ENCODE measurements at places on chromosomes 4 and X.

GRCh38 chr4:1939664-1940509 lies 68.7 kb downstream of the NSD2 start:
- DNase-seq = no peak

GRCh38 chrX:130829526-130830515 lies 73.2 kb downstream of the ENOX2 start:
- DNase-seq = no peak

GRCh38 chr4:39526765-39527295 lies 409 bp downstream of the UGDH start:
- peak; percentile 50 for DNase-seq

GRCh38 chr4:71270901-71271300 lies 67.9 kb upstream of the SLC4A4 start:
- peak; percentile 63 for DNase-seq

DNA sequence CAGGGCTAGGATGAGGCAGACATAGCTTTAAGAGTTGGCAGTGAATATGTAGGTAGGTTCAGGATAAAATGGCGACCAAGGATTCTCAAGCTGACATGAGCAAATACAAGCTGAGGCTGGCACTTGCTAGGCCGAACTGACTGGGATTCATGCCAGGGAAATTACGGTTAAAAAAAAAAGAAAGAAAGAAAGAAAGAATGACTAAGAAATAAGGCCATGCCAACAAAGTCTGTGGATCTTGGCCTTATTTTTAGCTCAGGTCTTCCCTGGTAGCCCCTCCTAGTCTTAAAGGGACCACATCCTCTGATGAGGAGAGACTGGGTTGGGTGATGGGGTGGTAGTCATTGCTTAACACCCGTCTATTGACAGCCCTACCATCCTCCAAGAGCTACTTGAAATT lies 64.4 kb upstream of the KLHL13 start:
- DNase-seq = no peak

DNA sequence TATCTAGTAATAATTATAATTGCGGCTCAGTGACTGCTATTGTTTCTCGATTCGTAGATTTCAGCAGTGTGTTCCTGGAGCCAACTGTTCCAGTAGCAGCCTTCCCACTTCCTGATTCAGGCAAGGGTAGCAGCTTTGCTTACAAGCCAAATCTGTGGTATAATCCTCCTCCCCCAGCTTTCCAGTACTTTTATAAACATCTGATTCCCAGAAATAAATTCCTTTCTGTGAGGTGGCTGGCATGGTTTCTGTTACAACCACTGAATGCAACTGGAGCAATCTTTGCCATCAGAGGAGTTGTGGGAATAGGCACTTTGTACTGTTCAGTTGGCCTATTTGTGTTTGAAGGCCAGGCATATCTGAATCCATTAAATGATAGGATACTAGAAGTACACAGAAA lies 80.0 kb downstream of the GLRA3 start:
- no peak for DNase-seq

DNA sequence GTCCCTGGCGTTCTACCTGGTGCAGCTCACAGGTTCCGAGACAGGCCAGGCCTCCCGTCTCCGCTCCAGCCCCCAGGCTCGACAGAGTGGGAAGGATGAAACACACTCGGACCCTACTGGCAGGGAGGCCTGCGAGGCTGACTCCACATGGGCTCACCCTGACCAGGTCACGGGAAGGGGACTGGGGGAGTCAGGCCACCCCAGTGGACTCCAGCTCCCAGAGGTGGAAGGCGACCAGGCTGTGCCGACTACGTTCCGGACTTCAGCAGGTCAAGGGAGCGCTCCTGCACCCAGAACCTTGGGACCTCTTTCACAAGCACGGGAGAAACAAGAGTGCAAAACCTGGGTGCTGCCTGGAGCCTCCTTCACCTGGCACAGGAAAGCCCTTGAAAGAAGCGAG lies 4.6 kb upstream of the IRAK1 start:
- no peak for DNase-seq

DNA sequence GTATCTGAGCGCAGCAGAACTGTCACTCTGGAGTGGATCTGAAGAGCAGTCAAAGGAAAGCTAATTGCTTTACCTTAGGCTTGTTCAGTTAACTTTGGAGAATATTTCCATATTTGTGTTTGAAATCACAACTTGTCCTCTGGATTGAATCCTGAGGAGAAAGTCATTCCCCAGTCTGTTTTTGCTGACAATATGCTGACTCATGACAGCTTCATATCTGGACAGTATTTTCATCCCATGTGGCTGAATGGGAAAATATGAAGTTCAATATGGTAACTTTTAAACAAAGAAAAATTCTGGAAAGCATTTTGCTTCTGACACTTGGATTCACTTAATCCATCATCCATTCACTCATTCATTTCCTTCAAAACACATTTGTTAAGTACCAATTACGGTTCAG lies 46.3 kb upstream of the MAGEC3 start:
- no peak for DNase-seq

DNA sequence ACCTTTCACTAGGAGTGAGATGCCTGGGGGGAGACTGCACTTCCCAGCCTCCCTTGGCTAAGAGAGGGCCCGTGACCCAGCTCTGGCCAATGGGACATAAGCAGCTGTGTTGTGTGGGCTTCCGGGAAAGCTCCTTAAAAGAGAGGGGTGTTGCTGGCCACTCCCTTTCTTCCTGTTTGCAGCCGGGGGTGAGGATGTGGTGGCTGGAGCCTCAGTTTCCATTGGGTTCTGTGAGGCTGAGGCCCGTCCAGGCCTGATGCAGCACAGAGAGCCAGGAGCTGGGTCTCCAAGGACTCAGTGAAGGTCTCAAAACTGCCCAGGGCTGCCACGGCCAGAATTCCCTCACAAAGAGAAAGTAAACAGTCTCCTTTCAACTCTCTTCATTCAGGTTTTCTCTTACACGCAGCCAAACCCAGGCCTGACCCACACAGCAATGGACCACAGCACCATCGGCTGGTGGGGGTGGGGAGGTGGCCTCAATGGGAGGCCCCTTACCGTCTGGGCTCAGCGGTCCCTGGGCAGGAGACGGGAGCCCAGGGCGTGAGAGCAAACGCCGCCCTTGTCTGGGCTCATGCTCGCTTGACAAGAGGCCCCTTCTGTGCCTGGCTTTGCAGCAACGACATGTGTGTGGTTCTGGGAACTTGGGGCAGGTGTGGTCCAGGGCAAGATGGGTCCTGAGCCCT lies 6.6 kb downstream of the NKX1-1 start:
- DNase-seq = no peak

GRCh38 chrX:118502161-118502789 lies 6.7 kb downstream of the DOCK11 start:
- peak; percentile 84 for DNase-seq

GRCh38 chr4:67451464-67451863 lies 93.8 kb downstream of the CENPC start:
- DNase-seq = no peak

DNA sequence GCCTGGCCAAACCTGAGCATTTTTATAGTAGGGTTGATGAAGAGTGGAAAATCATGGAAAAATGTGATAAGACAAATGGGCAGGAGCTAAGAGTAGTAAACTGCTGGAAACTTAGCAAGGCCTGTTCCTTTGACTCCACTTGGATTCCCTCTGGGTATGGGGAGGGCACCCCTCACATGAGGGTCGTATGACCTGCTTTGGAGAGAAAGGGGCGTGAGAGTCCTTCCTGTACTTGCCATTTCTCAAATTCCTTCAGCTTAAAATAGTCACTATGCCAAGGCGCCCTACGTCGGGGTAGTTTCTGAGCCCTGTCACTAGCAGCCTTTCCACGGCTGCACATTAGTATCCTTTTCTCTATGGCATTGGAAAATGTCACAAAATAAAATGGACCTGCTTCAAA lies 49.1 kb downstream of the GPRIN3 start:
- DNase-seq = no peak

- DNase-seq = peak; percentile 85
Observed at GRCh38 chr4:90099812-90100211, 27.4 kb upstream of the CCSER1 start.

DNA sequence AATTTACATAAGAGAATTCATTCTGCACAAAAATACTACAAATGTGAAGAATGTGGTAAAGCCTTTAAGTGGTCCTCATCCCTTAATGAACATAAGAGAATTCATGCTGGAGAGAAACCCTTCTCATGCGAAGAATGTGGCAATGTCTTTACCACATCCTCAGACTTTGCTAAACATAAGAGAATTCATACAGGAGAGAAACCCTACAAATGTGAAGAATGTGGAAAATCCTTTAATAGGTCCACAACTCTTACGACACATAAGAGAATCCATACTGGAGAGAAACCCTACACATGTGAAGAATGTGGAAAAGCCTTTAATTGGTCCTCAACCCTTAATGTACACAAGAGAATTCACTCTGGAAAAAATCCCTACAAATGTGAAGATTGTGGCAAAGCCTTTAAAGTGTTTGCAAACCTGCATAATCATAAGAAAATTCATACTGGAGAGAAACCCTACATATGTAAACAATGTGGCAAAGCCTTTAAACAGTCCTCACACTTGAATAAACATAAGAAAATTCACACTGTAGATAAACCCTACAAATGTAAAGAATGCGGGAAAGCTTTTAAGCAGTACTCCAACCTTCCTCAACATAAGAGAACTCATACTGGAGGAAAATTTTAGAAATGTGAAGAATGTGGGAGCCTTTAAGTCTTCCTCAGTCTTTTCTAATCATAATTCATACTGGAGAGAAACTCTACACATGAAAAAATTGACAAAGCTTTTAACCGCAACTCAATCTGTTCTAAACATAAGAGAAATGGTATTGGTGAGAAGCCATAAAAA lies 37.4 kb downstream of the ZNF718 start:
- DNase-seq = no peak

DNA sequence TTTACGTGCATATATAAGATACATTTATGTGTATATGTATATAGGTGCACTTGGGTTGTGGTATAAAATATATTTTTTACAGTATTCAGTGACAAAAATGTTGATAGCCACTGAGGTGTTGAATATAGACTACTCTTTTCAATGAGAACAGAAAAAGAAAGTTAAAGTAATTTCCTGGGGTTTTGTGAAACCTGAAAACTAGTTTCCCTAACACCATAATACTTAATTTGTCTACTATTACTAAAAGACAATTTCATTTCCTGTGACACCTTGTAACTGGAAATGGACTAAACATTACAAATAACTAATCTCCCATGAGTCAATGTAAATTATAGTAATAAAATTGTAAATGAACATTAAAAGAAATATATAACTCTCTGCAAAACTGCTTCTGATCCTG lies 32.0 kb upstream of the MAP9 start:
- DNase-seq = no peak

GRCh38 chr4:156774422-156774821 lies 197.2 kb downstream of the PDGFC start:
- DNase-seq = no peak
